ENCODE measurements at places on chromosomes 3 and 15.

GRCh38 chr3:1442271-1442670 is 349.4 kb downstream of the CNTN6 start:
- DNase-seq = no peak

DNA sequence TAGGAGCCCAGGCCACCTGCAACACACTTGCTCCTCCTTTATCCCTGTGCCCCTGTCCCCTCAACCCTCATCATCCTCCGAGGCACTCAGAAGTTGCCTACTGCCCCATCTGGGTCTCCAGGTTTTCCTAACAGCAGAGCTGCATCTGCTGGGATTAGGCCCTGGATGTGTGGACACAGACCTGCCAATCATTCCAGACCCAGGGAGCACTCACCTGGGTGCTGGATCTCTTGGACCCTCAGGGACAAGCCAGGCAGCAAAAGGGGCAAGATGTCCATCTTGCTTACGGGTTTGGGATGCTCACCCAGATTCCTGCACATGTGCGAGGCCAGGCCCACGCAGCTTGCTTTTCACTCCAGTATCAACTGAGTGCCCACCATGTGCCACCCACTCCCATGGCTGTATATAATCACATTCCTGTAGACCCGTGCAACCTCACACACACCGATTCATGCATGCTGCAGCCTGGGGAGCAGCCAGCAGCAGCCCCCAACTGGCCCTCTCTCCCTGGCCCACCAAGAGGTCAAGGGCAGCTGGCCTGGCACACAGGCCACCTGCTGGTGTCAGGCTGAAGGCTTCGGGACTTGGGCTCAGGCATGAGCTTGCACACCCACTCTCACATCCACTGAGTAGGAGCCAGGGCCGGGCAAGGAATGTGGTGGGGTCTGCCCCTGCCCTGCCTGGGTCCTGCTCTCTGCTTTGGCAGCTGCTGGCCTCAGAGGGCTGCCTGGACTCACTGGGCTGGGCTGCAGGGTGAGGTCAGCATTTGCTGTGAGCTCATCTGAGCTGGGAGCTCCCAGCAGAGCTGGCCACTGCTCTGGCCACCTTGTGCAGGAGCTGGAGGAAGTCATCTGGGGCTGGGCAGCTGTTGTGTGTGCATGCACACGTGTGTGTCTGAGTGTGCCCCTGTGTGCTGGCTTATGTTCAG is 14.9 kb downstream of the PRKCD start:
- DNase-seq = no peak

DNA sequence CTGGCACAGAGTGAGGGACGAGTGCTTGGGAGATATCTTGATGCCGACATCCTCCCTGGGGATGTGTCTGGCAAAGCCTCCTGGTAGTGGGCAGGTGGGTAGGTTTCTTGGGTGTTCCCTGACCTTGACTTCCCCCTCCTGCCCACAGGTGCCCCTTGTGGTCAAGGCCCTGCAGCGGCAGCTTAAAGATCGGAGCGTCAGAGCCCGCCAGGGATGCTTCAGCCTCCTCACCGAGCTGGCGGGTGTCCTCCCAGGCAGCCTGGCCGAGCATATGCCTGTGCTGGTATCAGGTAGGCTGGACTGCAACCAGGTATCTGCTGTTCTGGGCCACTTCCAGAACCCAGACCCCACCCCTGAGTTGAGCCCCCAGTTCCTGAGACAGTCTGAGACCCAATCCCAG is 19.2 kb downstream of the CAND2 start:
- no peak for DNase-seq

GRCh38 chr15:85950101-85950500 is 129.6 kb upstream of the AGBL1 start:
- no peak for DNase-seq

DNA sequence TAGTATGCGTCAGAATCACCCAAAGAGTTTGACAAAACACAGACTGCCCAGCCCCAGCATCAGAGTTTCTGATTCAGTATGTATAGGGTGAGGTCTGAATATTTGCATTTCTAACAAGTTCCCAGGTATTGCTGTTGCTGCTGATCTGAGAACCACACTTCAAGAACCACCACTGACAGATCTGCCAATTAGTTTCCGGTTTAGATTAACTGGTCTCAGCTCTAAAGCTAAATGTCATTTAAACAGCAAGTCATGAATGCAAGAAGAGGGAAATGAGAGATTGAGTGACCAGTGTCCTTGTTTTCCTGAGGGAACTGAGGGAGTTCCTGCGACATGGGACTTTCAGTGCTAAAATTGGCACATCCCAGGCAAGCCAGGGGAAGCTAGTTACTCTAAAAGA is 305.0 kb downstream of the ZNF385D start:
- no peak for DNase-seq

DNA sequence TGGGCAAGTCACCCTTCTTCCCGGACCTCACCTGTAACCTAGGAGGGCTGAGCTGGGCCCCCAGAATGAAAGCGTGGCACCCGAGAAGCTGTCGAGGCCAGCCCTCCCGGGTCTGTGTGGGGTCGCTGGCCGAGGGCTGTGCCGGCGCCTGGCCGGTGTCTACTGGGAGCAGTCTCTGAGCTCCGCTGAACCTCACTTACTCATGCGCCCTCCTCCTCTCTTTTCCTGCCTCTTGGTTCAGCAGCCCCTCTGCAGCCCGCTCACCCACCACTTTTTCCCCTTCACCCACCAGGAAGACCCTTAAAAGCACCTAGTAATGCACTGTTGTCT is 419 bp downstream of the HYKK start:
- DNase-seq = no peak

DNA sequence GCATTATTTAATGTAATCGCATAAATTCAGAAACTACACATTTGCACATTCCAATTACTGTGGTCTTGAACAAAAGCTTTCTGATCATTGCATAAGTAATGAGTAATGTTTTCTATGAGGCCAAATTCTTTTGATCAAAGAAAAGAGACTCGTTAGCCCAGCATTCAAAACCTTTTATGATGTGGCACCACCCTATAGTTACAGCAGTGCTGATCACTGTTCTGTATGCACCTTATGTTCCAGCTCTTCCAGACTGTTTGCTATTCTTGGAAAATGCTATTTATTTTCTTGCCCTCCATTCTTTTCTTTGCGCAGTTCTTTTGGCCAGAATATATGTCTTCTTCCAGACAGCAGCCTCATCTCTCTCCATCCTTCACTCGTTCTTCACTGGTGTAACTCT is 42.3 kb downstream of the MAP3K13 start:
- no peak for DNase-seq

DNA sequence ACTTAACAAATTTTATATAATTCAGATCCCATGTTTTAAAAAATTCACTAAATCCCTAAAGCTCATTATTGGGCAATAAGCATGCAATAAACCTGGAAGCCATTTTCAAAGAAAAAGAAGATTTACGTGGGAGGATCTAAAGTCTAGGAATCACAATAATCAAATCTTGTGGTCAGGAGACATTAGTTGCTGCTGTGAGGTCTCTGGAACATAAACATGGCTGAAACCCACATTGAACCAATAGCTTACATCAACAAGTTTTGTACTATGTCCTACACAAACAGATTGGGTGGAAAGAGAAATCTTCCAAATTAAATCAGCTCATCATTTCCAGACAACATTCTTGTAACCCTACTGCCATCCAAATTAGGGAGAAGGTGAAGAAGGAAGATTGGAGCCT is 121.9 kb upstream of the EPHA3 start:
- DNase-seq = no peak

DNA sequence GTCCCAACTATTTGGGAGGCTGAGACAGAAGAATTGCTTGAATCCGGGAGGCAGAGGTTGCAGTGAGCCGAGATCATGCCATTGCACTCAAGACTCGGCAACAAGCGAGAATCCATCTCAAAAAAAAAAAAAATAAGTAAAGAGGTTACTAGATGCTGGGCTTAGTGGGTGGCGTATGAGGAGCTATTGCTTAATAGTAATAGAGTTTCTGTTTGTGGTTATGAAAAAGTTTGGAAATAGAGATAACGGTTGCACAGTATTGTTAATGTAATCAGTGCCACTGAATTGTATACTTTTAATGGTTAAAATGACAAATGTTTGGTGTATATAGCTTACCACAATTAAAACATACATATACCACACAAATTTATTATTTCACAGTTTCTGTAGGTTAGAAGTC is 14.7 kb upstream of the HHATL start:
- no peak for DNase-seq

DNA sequence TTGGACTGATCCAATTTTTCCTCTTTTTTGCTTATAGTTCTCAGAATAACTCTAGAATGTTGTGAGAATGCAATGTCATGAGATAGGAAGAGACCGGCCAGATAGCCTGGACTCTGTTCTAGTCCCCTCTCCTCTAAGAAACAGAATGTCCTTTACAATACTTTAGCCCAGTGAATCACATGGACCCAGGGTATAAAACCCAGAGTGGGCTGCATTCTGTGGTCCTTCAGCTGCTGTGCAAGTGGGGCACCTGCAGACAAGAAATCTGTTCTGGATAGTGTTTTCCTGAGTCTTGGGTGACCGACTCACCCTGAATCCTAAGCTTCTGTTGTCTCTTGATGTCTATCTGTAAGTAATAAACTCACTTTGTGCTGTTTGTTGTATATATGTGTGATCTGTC is 368.6 kb upstream of the DPH6 start:
- DNase-seq = no peak

DNA sequence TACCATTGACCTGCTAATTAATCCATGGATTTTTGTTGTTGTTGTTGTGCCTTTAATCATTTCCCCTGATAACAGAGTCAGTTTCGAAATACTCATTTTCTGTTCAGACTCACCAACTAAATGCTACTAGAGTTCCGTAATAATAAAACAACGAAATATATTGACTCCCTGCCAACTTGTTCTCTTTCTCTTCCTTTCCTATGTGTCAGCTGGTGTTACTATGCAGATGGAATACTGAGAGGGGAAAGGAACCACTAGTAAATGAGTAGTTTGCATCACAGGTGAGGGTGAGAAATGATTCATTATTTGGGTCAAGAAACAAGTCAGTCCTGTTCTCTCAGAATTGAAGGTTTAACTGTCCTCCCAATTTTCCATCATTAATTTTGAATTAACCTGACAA is 1027.3 kb downstream of the TUSC7 start:
- no peak for DNase-seq

- no peak for DNase-seq
These were observed 21.4 kb downstream of the GRAMD2A start for GRCh38 chr15:72176159-72176558.

DNA sequence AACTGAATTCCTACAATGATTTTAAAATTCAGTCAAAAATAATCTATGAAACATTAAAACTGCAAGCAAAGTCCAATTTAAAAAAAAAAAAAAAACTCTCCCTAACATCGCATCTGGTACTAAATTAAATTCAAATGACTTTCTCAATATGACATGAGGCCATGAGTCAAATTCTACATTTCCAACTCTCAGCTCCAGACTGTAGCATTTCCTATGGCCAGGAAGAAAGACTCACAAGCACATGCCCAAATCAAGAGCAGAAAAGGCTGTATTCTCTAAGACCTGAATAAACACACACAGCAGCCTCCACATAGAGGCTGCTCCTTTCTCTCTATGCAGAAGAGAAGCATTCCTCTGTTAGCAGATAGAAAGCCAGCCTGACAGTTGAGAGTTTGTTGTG is 729.2 kb downstream of the ROBO1 start:
- no peak for DNase-seq

- DNase-seq = no peak
These were observed 23.7 kb downstream of the ESYT3 start for GRCh38 chr3:138457863-138458735.

DNA sequence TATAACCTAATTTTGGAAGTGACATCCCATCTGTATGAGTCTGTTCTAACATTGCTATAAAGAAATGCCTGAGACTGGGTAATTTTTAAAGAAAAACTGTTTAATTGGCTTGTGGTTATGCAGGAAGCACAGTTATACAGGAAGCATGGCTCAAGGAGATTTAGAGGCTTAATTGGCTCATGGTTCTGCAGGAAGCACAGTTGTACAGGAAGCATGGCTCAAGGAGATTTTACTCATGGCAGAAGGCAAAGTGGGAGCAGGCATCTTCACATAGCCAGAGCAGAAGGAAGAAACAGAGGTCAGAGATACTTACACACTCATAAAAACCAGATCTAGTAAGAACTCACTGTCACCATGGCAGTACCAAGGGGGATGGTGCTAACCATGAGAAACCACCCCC is 193.1 kb upstream of the ADAMTS9 start:
- no peak for DNase-seq

DNA sequence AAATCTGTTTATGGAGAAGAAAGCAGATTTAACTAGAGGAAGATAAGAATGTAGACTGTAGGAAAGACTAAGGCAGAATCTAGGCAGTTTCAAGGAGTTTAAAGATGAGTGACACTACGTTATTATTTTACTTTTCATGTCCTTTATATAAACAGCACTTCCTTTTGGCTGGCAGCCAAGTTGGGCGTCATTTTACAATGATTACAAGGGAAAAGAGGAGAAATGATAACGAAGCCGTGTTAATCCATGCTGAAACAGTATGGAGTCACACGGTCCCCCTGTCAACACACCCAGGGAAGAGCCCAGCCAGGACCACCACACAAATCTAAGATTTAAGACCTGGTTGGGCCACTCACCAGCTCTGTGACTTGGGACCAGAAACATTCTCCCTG is 83.7 kb upstream of the NEO1 start:
- no peak for DNase-seq

DNA sequence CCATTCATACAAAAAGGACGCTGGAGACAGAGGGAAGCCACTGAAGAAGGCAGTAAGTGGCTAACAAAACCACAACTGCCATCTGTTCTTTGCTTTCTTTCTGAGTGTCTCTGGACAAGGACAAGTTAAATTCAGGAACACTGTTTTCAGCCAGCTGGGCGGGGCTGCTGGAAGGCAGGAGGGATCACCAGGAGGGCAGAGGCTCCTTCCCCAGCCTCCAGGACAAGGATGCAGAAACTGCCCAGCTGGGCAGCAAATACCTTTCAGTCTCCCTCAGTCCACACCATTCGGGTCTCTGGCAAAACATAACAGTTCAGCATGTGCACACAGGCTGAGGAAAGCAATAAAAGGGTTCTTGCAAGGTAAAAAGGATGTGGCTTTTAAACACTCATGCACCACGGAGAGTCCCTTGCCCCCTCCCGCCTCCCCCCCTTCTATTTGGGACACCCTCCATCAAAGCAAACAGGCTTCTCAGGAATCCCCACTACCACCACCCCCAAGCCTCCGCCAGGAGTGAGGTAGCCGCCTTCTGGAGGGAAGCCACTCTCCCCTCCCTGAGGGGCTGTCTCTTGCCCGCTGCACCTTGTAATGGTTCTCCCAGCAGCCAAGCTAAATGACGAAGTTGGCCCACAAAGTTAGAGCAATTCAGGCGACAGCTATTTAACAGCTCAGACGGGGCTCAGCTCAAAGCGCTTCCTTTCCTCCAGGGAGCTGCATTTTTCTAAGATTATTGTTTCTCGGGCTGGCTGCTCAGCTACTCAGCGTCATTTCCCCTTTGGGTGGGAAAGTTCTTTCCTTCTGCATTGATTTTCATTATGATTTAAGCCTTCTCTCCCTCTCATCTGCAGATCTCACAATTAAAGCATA is 3.8 kb downstream of the HEG1 start:
- DNase-seq = no peak
